ENCODE measurements at places on chromosomes 11 and 22.

- no peaks in the 10 kb centered on the region for H3K27me3 ChIP-seq
- peaks cover 10% of the 10 kb centered on the region for H3K4me1 ChIP-seq
- no peak overlapping the region for H3K27ac ChIP-seq
- H3K36me3 ChIP-seq, result peaks cover 10% of the 10 kb centered on the region
Measured at GRCh38 chr11:70307176-70307575, 36.7 kb downstream of the PPFIA1 start.

GRCh38 chr11:16382638-16383380 lies 26.5 kb upstream of the SOX6 start:
- no peaks in the 10 kb centered on the region for H3K36me3 ChIP-seq
- peaks cover 10% of the 10 kb centered on the region for H3K4me1 ChIP-seq
- no peak overlapping the region for H3K4me3 ChIP-seq
- DNase-seq, result no peak

GRCh38 chr11:107590460-107591377 lies at the start of gene ELMOD1:
ELMOD1 (plus strand) TSS chr11:107591147; CDS start chr11:107618190, 27,043 bp downstream.
- peaks cover 99% of the 10 kb centered on the region for H3K27me3 ChIP-seq
- no peak within 1 kb of the TSS for H3K27ac ChIP-seq
- no peaks in the 10 kb centered on the region for H3K36me3 ChIP-seq
- H3K4me1 ChIP-seq, result peaks cover 11% of the 10 kb centered on the region

- DNase-seq, result no peak
- H3K4me3 ChIP-seq, result no peak overlapping the region
- peak overlapping the region; percentile 13 for H3K27ac ChIP-seq
- H3K4me1 ChIP-seq, result peaks cover 32% of the 10 kb centered on the region
- no peaks in the 10 kb centered on the region for H3K27me3 ChIP-seq
Measured at GRCh38 chr11:95796501-95796900, 6.2 kb downstream of the CEP57 start.

DNA sequence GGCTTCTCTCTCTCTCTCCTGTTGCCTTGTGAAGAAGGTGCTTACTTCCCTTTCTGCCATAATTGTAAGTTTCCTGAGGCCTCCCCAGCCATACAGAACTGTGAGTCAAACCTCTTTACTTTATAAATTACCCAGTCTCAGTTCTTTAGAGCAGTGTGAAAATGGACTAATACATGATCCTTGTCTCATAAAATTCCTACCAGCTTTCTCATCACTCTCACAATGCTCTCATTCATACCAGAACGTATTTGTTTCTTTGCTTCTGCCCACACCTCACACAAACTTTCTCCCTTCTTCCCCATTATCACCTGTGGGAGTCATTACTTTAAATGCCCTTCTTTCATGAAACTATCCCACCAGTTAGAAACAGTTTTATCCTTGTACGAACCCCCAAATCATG lies 62.7 kb upstream of the ARHGAP42 start:
- H3K27ac ChIP-seq, result no peak overlapping the region
- H3K36me3 ChIP-seq, result peaks cover 12% of the 10 kb centered on the region
- H3K27me3 ChIP-seq, result no peaks in the 10 kb centered on the region
- peaks cover 14% of the 10 kb centered on the region for H3K4me1 ChIP-seq

GRCh38 chr11:77195071-77195755 lies 67.2 kb downstream of the MYO7A start:
- H3K4me1 ChIP-seq, result peaks cover 9% of the 10 kb centered on the region
- DNase-seq, result no peak
- no peak overlapping the region for H3K4me3 ChIP-seq
- peak overlapping the region; percentile 3 for H3K27ac ChIP-seq

DNA sequence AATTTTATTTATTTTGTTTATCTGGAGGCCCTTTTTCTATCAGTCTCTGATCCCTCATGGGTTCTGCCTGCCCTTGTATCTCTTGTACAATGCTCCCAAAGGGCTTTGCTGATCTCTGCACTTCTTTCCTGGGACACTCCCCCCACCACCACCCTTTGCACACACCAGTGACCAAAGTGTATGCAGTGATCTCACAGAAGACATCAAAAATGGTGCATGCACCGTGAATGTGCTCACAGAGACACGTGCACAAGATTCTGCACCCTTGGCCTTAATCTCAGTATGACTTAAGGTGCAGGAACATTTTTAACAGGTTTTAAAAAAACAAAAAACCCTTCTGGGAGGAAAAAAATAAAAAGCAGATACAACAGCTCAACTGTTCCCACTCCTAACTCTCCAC lies 12.2 kb upstream of the ADSL start:
- no peak for DNase-seq
- H3K4me1 ChIP-seq, result peaks cover 30% of the 10 kb centered on the region
- no peaks in the 10 kb centered on the region for H3K36me3 ChIP-seq
- H3K27ac ChIP-seq, result no peak overlapping the region

GRCh38 chr11:4699697-4700435 lies 2.2 kb upstream of the OR51E2 start:
- no peak for DNase-seq
- no peak overlapping the region for H3K27ac ChIP-seq
- peaks cover 7% of the 10 kb centered on the region for H3K4me1 ChIP-seq
- H3K27me3 ChIP-seq, result peaks cover 2% of the 10 kb centered on the region
- no peaks in the 10 kb centered on the region for H3K36me3 ChIP-seq
- no peak overlapping the region for H3K4me3 ChIP-seq

GRCh38 chr11:42462558-42463310 lies 849.1 kb upstream of the API5 start:
- no peak overlapping the region for H3K4me3 ChIP-seq
- DNase-seq, result no peak
- H3K27ac ChIP-seq, result no peak overlapping the region
- no peaks in the 10 kb centered on the region for H3K36me3 ChIP-seq

- H3K4me3 ChIP-seq, result no peak overlapping the region
- no peak for DNase-seq
- no peak overlapping the region for H3K27ac ChIP-seq
- no peaks in the 10 kb centered on the region for H3K27me3 ChIP-seq
- H3K4me1 ChIP-seq, result peaks cover 13% of the 10 kb centered on the region
Measured at GRCh38 chr11:78038697-78039313, 15.7 kb upstream of the KCTD14 start.

DNA sequence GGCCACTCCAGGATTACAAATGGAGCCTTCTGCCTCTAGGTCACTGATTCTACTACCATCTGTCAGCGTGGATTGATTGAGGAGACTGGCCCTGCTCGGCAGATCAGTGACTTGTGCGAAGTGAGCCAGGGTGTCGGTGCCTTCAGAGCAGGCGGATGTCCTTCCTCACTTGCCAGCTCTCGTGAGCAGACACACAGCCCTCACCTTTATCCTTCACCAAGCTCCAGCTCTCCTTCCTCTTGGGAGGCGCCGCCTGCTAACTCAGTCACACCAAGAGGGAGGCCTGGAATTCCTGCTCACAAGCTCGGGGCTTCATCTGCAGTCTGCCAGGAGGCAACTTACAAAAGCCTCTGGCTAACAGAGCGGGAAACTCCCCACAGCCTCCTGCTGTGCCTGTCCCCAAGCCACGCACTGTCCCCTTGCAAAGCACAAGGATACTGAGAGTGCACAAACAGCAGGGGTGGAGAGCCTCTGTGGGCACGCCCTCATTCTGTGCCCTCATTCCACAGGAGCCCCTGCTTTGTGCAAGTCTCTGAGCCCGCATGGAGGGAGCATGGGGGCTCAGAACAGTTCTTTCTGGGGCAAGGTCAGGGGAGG lies 3.5 kb upstream of the TCF20 start:
- peaks cover 8% of the 10 kb centered on the region for H3K27me3 ChIP-seq
- H3K4me3 ChIP-seq, result peak overlapping the region; percentile 80
- peaks cover 38% of the 10 kb centered on the region for H3K4me1 ChIP-seq
- DNase-seq, result no peak
- H3K27ac ChIP-seq, result no peak overlapping the region

Measured in neural crest cell (in vitro differentiated cells).